Kidney (tissue), 22 donors: ENCODE measurements at places on chromosomes 5 and 9. TPM values are rescaled to one million over a fixed set of nuclear protein-coding genes. Genes with fewer than 3 reads are reported as not detected.

- peak; percentile 50 for DNase-seq
Observed at GRCh38 chr9:69546265-69546664, 125.9 kb downstream of the APBA1 start.

GRCh38 chr9:95007226-95007869 lies 280.8 kb downstream of the AOPEP start:
- DNase-seq = no peak

DNA sequence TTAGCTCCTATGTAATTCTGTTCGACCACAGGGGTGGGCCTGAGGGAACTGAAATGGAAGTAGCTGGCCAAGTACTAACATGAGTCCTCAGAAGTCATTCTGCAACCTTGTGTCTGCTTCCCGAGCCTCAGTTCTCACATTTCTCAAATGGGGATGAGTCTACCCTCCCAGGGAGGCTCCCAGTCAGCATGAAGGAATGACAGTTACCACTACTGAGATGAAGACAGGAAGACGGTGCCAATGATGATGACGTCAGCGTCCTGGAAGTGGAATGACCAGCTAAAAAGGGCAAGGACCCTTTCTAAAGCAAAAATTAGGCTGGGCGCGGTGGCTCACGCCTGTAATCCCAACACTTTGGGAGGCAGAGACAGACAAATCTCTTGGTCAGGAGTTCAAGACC lies 6.8 kb downstream of the PIP5KL1 start:
- DNase-seq = no peak

DNA sequence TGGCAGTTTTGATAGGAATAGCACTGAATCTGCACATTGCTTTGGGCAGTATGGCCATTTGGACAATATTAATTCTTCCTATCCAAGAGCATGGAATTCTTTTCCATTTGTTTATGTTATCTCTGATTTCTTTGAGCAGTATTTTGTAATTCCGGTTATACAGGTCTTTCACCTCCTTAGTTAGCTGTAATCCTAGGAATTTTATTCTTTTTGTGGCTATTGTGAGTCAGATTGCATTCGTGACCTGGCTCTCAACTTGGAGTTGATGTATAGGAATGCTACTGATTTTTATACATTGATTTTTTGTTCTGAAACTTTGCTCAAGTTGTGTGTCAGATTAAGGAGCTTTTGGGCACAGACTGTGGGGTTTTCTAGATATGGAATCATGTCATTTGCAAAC lies 24.0 kb downstream of the TMEM161B start:
- no peak for DNase-seq

GRCh38 chr9:114003758-114004157 lies 74.3 kb downstream of the AMBP start:
- DNase-seq = no peak

DNA sequence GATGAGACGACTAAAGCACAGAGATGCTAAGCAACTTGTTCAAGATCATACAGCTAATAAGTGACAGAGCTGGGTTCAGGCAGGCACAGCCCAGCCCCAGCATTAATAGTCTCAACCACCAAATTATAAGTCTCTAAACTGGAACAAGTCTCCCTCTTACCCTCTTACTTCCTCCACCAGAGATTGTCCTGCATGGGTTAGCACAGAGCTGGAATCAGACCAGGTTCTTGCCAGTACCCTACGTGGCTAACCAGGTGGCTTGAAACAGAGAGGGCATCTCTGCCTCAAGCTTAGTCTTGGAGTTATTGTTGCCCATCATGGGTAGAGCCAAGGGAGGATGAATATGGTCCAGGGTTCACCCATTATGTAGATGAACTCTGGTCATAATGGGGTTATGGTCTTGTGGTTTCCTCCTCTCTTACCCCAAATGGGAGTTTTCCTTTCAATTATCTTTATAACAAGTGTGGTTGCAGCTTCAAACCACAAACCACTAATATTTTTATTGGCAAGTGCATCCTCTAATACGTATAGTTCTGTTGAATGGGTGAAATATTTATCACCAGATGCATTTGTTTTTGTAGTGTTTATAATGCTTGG lies 8.3 kb upstream of the XPA start:
- DNase-seq = no peak

DNA sequence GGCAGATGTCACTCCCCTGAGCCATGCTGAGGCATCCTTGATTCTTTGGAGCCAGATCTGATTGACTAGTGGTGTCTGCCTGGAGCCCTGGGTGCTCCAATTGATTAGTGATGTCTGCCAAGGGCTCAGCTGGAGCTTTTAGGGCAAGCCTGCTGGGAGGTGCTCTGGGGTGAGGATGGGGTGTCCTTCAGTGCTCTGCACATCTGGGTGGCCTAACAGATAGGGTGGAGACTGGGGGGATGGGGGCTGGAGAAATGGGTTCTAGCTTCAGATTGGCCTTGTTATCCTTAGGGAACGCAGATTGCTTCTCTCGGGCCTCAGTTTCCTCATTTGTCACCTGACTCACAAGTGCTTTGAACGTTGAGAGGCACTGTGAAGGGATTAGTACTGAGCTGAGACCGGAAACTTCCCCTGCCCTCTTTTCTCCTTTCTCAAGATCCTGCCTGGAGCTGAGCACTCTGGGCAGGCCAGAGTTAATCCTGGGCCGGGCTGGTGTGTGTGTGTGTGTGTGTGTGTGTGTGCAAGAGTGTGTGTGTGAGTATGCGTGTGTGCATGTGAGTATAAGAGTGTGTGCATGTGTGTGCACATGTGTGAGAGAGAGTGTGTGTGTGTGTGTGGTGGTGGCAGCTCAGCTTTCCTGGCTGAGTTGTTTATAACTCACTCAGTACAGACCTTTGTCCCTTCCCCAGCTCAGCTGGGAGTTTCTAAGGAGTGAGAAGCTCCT lies 5.6 kb upstream of the IER5L start:
- peak; percentile 64 for DNase-seq

GRCh38 chr5:33118761-33119415 lies 321.9 kb upstream of the TARS1 start:
- no peak for DNase-seq

DNA sequence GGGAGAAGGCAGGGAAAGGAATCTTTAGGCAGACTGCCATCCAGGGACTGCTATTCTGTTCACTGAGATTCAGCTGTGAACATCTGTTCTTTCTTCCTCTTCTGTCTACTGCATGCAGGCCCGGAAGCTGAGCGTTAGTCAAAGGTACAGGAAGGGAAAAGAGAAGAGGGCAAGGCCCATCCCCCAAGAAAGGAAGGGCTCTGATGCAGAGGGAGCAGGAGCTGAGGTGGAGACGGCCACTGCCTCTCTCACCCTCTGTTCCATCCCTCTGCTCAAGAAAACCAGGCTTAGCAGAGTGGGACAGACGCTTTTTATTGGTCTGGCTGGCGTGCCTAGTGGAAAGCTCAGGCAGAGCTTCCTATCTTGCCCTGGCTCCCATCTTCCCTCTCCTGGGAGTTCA lies 57.6 kb downstream of the PFDN1 start:
- DNase-seq = no peak

GRCh38 chr5:127942246-127943060 lies 141.1 kb upstream of the SLC12A2 start:
- no peak for DNase-seq

DNA sequence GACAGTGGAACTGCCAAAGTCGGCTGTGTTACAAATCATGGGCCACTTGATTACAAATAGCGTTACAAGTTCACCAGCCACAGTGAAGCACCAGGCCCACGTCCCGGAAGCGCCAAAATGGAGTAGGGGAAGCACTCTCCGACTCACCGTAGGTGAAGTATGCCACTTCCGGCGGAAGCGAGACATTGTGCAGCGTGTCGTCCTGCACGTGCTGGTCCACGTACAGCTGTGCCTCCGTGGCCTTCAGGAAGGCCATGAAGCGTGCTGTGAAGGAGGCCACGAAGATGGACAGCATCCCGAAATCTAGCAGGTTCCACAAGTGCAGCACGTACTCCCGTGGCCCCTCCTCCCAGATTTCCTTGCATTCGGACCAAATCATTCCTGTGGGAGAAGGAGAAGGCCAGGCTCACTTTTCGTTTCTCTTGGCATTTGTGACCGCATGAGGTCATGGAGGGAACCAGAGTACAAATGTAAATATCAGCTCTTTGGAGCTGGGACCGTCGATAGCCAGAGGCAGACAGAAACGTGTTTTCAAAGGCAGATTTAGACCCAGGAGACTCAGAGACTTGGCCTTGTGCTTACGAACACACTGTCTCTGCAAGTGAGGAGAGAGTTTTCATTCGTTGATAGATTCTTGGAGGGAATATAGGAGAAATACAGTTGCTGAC lies 58.7 kb upstream of the SMIM32 start:
- DNase-seq = no peak

DNA sequence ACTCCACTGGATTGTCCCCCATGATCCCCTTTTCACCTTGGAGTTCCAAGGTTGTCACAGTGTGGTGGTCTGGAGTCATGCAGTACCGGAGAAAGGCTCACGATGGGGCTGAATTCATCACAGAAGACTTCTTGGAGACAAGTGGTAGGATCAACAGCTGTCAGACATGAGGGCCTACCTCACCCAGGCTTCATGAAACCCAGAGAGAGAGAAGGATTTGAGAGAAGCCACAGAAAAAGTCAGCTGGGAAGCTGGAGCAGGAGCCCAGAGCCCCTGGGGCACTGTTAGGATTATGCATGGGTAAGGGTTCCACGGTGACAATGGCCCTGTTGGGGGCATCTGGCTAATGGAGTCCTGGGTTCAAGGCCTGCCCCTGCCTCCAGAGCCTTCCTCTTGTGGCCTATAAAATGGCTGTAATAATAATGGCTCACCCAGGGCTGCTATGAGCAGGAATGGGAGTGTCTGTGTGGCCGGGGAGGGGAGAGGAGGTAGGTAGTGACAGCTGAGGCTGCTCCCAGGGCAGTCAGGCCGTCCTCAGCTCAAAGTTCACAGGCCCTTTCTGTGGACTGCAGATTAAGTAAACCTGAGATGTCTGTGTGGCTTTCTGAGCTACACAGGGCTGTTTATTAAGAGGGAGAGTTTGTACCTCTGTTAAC lies 910 bp downstream of the TRIM14 start:
- no peak for DNase-seq

GRCh38 chr5:33721491-33722200 lies 170.1 kb downstream of the ADAMTS12 start:
- DNase-seq = no peak

DNA sequence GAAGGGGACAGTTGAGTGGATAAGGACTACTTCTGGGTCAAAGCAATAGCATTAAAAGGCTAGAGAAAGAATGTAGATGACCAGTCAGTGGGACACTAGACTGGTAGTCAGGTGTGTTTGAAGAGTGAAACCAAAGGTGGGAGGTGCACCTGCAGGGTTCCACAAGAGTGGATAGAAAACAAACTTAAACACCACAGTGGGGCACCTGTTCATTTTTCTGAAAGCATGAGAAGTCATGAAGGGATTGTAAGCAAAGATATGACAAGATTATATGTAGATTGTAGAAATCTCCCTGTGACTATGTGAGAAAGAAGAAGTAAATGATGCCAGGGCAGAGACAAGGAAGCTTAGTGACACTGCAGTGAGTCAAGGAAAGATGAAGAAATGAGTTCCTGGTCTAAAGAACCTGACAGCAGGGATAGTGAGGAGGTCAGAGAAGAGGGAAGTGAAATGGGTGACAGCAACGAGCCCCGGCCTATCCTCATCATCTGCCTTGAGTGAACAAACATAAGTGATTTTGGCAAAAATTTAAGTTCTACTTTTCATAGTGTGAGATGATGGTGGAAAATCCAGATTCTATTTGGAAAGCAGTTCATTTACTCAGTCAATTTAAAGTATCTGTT lies 296.9 kb downstream of the TLE4 start:
- DNase-seq = no peak

DNA sequence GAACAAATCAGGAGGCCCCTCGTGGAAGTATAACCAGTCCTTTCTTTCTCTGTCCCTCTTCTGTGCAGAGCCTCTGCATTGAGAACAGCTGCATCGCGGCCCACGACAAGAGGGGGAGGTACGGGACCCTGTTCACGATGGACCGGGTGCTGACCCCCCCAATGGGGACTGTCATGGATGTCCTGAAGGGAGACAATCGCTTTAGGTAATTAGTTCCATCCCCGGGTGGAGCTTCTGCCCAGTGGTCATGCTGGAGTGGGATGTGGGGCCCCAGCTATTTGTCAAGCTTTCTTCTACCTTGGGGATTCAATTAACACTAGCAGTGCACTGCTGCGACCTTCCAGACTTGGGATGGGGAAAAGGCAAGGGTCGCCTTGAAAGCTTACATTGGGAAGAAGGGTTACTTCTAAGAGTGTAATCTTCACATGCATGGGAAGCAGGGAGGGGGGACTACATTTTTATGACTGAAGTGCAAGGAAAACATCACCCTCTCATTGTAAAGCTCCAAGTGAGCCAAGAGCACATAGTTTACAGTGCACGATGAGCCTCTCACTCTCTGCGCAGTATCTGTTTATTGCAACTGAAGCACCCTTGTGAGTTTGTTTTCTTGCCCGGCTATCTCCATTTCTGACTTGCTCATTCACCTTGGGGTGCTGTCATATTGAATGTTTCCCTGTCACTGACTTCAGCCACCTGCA lies 27.0 kb downstream of the TGFBI start:
- no peak for DNase-seq

GRCh38 chr9:130471411-130472183 lies 26.8 kb downstream of the ASS1 start:
- DNase-seq = no peak

GRCh38 chr5:170105642-170106611 lies at the start of gene FOXI1:
TSS of gene FOXI1 (plus strand) at chr5:170105897. CDS start at chr5:170105958, 61 bp downstream.
- no peak for DNase-seq

The GPRIN1 gene
- total RNA-seq = 1.3 TPM

The GLRA1 gene
- total RNA-seq = not detected

The EXOC3 gene
- 71.5 TPM for total RNA-seq

The NTNG2 gene
- 2.2 TPM for total RNA-seq
